ENCODE measurements at places on chromosomes 6 and 20.

DNA sequence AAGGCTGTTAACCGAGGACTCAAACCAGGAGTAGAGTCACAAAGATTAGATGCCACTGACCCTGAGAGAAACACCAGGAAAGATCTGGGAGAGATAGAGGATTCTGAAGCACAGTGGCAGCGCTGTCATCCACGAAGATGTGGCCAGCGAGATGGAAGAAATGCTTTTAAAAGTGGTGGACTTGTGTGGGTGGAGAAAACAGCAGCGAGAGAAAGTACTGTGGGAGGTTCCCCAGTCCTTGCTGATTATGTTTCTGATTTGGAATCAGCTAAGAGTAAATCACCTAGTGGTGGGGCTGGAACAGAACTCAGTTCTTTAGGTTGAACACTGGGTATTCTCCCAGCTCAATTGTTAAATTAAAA is 435 bp upstream of the ZNF322 start:
- DNase-seq: no peak

DNA sequence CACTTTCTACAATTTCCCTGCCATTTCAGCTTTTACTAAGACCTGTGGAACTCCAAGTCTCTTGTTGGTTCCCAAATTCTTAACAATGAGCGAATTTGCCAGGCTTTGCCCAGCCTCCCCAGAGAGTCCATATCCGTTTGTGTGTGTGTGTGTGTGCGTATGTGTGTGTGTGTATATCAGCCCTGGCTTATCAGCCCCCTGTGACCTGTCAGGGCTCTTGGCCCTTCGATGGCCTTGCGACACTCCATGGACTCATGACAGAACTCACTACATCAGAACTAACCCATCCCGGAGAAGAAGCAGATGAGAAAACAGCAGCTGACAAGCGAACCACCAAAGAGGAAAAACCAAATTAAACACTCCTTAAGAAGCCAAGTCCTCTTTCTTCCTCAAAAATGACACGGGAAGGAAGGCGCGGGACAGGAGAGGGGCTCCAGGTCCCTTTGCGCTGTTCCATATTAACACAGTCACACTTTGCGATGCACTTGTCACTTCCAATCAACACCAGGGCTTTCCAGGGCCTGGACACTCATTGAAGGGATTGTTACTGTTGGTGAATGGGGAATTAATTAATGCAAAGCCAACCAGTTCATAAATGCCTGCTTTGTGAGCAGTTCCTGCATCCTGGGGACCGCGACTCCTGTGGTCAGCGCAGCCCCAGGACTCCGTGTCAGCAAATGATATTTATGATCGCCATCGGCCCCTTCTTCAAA is 524.0 kb downstream of the CD83 start:
- DNase-seq: no peak

GRCh38 chr20:64211874-64212658 is 43.5 kb upstream of the PCMTD2 start:
- DNase-seq: no peak

GRCh38 chr6:133179481-133179880 is 61.7 kb upstream of the EYA4 start:
- no peak for DNase-seq

- no peak for DNase-seq
These were observed 66.8 kb downstream of the SCAND1 start for GRCh38 chr20:35887393-35888064.

DNA sequence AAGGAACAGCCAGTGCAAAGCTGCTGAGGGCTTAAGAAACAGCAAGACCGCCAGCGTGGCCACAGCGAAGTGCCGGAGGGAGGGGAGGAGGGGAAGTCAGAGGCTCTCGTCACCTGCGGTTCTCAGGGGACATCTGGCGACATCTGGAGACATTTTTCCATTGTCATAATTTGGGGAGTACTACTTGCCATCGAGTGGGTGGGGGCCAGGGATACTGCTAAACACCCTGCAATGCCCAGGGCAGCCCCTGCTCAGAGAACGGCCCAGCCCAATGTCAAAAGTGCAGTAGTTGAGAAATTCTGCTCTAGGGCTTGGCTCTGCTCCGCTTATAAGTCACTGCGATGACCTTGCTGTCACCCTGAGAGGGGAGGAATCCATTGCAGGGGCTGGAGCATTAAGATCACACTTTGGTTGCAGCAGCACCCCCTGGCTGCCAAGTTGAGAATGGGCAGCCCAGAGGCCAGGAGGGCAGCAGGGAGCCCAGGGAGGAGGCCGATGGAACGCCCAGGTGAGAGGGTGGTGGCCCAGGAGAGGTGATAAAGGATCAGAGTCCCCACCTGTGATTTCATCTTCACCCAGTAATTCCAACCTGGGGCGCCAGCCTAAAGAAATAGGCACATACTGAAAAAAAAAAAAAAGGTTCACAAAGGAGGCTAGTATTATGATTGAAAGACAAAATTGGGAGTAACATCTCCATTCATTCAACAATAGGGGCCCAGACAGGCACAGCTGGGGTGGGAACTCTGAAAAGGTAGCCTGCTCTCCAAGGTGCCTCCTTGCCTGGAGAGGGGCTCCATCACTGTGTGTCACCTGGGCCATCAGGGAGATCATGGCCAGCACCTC is 218.2 kb downstream of the BMP7 start:
- DNase-seq: peak; percentile 73

GRCh38 chr6:83429857-83430610 is 817 bp downstream of the ME1 start:
- peak; percentile 74 for DNase-seq

GRCh38 chr6:24847402-24847801 is 48.7 kb upstream of the ARMH2 start:
- no peak for DNase-seq

- DNase-seq: peak; percentile 23
These were observed 57.5 kb downstream of the IRF4 start for GRCh38 chr6:449057-449430.

DNA sequence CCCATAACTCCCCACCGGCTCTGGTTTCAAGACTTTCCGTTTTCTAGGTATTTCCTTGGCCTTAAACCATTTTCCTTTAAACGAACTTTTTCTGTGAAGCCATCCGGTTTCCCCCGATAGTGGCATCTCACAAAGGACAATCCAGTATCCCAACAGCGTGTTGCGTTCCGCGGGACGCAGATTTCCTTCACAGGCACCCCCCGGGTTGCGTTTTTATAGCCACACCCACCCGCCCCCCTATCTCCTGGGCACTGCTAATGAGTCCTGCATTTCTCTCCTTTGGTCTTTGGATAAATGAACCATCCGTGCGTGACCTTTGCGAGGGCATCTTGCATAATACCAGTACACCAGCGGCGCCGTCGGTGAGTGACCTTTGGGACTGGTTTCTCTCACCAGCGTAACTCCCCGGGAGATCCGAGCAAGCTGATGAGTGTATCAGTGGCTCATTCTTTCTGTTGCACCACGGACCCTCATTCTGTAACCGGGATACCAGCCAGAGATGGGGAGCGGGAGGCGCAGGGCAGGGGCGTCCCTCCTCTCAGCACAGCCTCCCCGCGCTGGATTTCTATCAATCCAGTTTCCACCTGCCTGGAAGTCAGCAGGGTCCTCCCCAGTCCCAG is 586 bp upstream of the NQO2 start:
- no peak for DNase-seq

DNA sequence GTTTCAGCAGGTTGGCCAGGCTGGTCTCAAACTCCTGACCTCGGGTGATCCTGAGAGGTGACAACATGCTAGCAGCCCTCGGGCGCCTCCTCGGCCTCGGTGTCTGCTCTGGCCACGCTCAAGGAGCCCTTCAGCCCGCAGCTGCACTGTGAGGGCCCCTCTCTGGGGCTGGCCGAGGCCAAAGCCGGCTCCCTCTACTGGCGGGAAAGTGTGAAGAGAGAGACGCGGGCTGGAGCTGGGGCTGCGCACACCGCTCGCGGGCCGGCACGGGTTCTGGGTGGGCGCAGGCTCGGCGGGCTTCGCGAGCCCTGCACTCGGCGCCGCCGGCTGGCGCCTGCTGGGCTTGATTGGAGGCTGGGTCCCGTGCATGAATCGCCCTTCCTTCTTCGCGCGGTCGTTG is 80.8 kb upstream of the RBM24 start:
- peak; percentile 80 for DNase-seq

GRCh38 chr6:107602321-107603005 is 112.5 kb downstream of the SOBP start:
- no peak for DNase-seq

DNA sequence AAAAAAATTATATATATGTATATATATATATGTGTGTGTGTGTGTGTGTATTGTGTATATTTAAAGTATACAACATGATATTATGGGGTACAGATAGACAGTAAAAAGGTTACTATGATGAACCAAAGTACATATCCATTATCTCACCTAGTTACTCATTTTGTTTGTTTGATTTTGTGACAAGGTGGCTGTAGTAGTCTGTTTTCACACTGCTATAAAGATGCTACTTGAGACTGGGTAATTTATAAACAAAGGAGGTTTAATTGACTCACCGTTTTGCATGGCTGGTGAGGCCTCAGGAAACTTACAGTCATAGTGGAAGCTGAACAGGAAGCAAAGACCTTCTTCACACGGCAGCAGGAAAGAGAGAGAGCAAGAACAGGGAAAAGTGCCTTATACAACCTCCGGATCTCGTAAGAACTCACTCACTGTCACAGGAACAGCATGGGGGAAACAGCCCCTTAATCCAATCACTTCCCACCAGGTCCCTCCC is 30.2 kb upstream of the DACT2 start:
- no peak for DNase-seq

GRCh38 chr6:56483929-56484328 is 158.8 kb downstream of the DST start:
- no peak for DNase-seq

DNA sequence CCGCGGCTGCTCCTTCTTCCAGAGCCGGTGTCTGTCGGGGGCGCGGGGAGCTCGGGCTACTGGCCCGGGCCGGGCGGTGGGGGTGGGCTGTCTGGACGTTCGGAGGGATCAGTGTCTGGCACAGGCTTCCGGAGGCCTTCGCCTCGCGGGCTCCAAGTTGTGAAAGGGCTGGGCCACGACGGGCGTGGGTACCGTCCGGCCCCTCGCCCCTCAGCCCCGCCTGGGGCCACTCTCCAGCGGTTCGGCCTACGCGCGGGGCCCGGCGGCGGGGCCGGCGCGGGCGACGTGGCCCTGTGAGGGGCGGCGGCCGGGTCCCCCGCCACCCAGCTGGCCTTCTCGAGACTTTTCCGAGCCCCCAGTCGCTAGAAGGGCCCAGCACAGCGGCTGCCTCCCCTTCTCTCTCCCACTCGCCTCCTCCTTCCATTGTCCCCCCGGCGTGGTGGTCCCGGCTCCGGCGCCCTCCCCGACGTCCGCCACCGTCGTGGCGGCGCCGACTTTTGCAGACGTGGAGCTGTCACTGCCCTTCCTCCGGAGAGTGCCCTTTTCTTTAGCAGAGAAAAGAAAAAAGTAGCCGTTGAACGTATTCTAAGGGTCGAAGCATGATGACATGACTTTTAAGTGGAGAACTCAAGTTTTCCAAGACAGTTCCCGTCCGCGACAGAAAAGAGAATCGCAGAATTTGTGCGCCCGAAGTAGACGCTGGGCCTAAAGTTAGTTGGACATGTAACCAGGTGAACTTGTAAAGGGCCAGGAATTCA is 571 bp downstream of the ITCH start:
- no peak for DNase-seq

DNA sequence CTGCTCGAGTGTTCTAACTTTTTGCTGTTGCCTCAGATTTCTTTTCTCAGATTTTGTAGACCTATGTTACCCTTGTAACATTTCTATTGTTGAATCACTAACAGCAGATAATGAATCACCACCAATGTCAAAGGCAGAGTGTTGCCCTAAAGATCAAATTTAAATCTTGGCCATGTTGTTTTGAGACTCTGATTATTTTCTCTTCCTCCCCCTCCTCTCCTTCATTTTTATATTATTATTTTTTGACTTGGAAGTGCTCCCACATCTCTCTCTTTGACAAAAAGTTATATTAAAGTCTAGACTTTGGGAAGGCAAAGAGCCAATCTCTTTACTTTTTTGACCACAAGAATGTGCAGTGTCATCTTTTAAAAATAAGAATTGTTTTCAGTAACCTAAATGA is 422.7 kb downstream of the NKAIN2 start:
- DNase-seq: no peak

DNA sequence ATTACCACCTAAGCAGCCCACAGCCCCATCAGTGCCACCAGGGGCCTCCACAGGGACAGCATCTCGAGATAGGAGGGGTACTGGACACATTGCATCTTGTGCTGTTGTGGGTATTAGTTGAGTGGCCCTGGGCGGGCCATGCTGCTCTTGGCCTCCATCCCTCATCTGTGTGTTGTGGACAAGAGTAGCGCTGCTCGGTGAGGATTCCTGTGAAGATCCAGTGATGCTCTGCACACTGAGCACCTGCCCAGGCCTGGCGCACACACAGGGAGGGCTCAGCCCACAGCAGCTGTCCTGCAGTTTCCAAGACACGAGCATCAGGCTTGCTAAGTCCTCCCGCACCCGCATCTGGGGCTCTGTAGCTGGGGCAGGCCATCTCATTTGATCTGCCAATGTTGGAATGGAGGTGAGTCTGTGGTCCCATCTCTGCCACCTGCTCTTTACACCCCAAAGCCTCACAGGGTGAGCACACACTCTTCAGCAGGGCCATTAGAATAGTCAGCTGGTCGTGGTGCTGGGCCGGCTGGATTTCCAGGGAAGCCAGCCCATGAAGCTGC is 32.0 kb downstream of the SPATA2 start:
- DNase-seq: no peak

- DNase-seq: no peak
These were observed 282.4 kb upstream of the HSF2 start for GRCh38 chr6:122116835-122117627.

DNA sequence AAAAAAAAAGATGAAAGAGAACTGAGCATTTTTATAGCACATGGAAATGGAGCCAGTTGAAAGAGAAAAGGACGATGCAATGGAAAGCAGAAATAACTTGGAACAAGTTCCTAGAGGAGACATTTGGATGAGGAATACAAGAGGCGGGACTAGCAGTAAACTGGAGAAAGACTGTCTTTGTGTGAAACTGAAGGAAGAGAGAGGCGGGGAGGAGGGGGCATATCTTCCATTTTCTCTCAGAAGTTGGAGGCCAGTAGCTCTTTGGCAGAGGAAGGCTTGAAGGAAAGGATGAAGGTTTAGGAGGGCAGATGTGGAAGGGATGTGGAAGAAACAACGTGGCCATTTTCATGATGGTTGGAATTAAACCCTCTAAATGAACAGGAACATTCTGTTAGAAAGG is 33.0 kb upstream of the ADGRF1 start:
- no peak for DNase-seq

- peak; percentile 27 for DNase-seq
These were observed 222.4 kb downstream of the UNC5CL start for GRCh38 chr6:40816601-40817000.

DNA sequence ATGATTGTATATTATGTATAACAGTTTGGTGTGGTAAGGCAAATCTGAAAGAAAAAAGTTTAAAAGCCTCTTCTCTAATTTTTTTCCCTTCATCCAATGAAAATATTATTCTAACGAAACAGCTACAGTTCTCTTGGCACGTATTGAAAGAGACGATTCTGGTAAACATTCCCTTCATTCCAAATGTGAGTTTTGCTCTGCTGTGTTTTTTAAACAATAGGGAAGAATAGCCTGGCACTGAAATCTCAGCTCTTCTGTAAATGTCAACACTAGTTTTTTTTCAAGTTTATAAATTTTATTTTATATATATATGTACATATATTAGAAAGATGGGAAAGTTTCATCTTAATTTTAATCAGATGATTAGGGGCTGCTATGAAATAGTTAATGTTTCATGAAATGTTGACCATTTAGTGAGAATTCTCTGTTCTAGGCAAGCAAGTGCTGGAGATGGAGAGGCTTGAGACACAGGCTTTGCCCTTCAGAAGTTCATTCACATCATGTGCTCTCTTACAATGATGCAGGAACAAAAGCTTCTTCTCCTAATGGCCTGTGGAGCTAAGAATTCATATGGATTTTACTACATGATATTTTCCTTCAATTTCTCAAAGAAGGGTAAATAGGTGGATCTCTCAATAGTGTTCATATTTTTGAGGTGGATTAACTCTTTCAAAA is 4.1 kb downstream of the PAQR8 start:
- no peak for DNase-seq
